ENCODE measurements at places on chromosomes 5 and 9.

DNA sequence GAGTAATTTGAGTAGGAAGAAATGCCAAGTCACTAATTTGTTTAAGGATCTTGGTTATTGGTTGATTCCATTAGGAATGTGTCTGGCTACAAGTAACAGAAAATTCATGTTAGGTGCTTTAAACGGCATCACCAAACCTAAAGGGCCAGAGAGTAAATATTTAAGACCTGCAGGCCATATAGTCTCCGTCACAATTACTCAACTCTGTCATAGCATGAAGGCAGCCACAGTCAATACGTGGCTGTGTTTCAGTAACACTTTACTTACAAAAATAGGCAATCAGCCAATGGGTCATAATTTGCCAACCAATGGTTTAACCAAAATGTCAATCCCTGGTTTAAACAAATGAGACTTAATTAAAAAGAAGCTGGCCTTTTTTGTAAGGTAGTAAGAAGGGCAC is 98.5 kb downstream of the ARL15 start:
- DNase-seq = no peak

DNA sequence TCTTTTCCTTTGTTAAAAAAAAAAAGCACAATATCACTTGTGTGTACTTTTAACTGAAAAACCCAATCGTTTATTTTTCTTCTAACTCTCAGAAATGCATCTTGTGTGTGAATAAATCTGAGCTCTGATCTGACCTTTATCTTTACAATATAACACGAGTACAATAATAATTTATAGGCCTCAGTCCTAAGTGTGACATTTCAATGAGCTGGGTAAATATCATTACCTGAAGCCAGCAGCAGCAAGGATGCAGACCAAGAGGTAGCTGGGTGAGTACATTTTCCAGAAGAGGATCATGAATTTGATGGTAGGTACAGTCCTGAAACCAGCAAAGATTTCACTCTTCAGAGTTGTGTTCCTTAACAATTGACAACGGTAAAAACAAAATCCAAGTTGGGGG is 264.0 kb upstream of the KIF2A start:
- DNase-seq = no peak

DNA sequence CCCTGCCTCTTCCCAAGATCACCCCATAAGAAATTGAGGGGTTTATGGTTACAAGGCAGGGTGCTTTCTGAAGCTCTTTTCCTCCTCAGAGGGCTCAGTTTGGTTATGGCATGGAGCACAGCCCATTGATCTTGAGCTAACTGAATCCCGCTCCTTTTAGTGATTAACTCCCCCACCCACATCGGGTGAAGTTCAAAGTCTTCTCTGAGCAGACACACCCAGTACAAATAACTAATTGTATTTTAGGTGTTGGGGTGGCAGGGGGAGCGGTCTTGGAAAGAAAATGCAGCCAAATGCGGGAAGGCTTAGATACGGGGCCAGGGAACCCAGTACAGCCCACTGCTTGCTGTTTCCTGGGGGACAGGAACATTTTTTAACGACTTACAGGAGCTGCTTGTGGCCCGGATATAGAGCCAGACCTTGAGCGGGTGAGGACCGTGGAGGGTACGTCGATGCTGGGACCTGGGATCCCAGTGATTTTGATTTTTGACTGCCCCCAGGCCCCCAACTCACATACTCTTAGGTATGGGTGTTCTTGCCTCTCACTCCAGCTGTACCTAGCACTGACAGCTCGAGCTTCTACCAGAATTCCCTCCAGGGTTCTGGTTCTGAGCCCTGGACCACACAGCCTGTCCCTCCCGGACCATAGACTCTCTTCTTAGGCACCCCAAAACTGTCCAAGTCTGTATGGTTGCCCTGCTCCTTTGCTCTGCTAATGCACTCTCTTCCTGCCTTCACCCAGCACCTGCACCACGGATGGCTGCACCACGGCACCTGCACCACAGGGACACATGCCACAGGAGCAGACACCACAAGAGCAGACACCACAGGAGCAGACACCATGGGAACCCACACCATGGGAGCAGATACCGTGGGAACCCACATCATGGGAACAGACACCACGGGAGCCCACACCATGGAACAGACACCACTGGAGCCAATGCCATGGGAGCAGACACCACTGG is 18.3 kb upstream of the RXRA start:
- no peak for DNase-seq

DNA sequence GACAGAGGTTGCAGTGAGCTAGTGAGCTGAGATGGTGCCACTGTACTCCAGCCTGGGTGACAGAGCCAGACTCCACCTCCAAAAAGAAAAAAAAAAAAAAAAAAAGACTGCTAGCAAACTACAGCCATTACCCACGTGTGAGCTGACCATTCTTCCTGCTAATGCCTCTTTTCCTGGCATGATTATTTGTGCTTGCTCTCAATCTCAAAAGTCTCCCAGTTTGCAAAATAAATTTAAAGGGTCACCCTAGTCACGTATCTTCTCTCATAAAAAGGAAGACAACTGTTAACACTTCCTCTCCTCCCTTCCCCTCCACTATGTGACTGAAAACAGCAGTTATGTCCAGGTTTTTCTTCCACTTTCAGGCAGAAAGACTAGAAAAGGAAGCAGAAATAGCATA is 37.2 kb downstream of the TRIM36 start:
- DNase-seq = no peak

- no peak for DNase-seq
Measured at GRCh38 chr9:35811381-35812024, 559 bp downstream of the SPAG8 start.

- DNase-seq = no peak
Measured at GRCh38 chr5:79301046-79301712, 65.2 kb downstream of the JMY start.

- no peak for DNase-seq
Measured at GRCh38 chr9:92971776-92972175, 24.5 kb downstream of the FGD3 start.

GRCh38 chr5:132661231-132662003 is 3.4 kb downstream of the IL13 start:
- no peak for DNase-seq

- no peak for DNase-seq
Measured at GRCh38 chr5:118069452-118069851, 918.9 kb downstream of the DTWD2 start.

DNA sequence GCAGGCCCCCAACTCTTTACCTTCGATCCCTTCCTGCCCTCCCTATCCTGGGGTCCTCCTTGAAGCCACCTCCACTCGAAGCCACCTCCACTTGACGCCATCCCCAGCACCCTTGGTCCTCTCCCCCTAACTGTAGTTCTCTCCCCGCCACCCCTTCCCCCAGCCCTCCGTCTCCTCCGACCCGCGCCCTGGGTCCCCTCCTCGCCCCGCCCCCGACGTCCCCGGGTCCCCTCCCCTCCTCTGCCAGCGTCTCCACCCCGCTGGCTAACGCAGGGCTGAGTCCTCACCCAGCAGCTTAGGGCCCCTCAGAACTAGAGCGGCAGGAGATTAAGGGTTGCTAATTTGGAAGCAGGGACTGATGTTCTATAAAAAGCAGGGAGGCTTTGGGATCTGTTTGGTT is 30.6 kb upstream of the ANKRD33B start:
- DNase-seq = no peak

DNA sequence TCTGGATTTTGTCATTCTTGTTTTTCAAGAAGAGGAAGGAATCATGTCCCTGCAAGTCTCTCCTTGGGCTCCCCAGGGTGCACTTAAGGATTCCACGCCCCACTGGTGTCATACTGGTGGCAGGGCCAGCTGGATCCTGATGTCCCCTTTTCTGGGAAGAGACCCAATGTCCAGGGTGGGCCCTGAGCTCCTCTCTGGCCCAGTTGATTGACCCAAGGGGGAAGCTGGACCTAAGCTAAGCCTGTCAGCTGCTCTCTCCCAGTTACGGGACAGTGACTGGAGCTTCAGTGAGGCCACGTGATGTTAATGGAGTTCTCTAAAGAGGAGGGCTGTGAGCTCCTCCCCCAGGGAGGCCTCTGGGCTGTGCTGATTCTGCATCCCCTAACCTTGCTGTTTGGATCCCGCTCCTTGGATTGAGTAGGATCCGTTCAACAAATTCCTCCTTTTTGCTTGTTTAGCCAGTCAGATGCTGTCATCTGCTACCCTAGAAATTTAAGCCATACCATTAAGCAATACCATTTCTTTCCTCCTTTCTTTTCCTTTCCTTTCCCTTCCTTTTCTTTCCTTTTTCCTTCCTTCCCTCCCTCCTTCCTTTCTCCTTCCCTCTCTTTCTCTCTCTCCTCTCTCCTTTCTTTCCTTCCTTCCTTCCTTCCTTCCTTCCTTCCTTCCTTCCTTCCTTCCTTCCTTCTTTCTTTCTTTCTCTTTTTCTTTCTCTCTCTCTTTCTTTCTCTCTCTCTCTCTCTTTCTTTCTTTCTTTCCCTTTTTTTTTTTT is 17.2 kb downstream of the NKX2-5 start:
- DNase-seq = no peak

GRCh38 chr5:177405805-177406204 is 3.6 kb downstream of the F12 start:
- no peak for DNase-seq

- DNase-seq = no peak
Measured at GRCh38 chr9:121718084-121718483, 66.7 kb downstream of the DAB2IP start.

DNA sequence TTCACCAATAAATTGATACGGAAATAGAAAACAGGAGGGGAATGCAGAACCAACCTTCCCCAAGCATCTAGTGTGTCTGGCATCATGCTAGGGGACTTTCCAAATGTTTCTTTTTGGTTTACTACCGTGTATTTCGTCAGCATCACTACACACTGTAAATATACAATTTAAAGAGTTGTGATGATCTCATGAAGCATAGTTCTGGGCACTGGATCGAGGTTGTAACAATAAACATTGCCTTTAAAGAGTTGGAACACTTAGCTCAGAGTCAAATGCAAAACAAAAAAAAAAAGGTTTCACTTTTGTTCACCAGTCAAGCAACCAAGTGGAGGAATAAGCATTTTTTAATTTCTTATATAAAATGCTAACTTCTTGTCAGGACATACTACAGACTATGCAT is 2.9 kb upstream of the SCAI start:
- no peak for DNase-seq

DNA sequence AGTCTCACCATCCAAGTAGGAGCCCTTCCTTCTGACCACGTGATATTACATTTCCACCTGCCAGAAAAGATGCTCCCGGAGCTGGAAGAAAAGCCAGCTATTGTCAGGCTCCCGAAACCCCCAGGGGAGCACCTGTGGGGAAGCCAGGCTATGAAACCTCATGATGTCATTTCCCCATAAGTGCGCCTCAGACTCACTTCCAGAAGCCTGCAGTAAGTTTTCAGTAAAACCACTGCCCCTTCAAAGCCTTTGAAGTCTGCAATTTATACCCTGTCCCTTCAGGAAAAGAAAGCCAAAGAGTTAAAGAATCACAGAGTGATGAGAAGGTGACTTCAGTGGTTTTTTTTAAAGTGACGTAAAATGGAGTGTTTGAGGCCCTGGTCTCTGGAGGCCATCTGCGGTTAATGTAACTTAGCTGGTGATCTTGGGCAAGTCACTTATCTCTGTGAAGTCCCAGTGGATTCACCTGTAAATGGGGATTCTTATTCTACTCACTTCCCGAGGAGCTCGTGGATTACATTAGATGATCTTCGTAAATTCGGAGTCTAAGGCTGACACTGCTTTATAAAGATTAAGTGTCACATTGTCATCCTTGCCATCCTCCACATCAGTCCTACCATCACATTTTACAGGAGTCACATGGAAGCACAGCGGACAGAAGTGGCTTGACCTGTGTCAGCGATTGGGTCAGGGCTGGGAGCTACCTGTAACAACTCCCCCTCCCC is 2.6 kb upstream of the SEMA6A start:
- no peak for DNase-seq

DNA sequence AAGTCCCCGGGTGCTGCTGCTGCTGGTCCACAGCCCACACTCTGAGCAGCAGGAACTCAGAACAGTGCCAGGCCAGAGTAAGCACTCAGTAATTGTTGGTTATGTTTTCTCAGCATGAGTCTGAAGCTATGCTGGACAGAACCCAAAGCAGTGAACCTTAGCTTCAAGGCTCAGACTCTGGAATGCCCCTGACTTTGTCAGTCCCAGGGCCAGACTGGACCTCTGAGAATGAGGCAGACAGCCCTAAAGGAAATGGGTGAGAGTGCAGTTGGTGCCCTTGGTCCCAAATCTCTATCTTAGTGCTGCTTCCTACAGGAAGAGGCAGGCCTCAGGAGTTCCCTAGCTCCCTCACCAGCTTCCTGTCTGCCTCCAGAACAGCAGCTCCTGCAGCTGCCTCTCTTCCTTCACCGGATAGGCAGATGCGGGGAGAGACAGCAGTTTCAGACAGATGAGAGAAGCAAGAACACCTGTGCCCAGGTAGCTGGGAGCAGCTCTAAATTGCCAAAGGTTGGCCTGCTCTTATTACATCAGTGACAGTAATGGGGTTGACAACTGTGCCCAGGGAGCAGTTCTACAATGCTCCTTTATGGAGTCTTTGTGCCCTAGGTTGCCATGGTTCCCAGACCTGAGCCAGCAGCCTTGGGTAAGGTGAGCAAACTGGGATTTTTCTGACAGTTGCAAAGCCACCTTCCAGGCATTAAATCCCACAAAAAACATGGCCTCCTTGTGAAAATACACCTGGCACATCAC is 82.2 kb upstream of the CXCL14 start:
- no peak for DNase-seq

DNA sequence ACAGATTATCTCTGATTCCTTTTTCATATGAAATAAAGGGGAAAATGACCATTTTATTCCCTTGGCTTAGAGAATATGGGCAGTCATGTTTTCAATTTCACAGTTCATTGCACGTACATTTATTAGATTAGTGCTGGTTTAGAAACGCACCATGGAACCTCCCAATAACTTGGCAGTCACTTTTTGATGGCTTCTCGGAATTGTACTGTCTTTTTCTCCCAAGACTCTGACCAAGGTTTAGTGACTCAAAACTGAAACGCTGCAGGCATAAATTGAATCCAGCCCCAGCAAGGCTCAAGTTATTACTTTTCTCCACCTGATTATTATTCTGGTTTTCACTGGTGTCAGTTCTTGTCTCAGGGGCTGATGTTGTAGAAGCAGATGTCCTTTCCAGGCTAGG is 55.6 kb upstream of the EGFLAM start:
- no peak for DNase-seq

GRCh38 chr5:148374690-148375360 is 8.9 kb upstream of the FBXO38 start:
- no peak for DNase-seq
